ENCODE measurements at places on chromosomes 1 and 21. TPM values are rescaled to one million over a fixed set of nuclear protein-coding genes. Genes with fewer than 3 reads are reported as not detected.

- DNase-seq, result no peak
Measured at GRCh38 chr21:35824136-35824535, 236.2 kb downstream of the SETD4 start.

- no peak for DNase-seq
Measured at GRCh38 chr1:78687914-78688313, 38.3 kb downstream of the IFI44 start.

DNA sequence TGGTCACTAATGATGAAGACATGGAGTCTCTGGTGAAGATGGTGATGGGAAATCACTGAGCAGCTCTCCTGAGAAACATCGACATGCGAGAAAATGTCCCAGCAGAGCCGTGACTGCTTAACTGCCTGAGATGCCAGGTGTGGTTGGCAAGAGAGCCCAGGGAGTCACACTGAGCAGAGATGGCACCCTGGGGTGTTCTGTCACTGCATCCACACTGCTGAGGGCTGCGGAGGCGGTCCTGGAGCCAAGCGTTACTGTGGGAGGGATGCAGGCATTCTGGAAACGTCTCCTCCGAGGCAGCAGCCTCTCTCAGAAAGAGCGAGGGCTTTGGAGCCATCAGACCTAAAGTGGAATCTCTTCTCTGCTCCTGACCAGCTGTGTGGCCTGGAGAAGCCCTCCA lies 57.2 kb downstream of the EPHB2 start:
- DNase-seq, result no peak

Gene TMEM167B
- polyA plus RNA-seq, result 31.5 TPM

GRCh38 chr1:214248311-214249085 lies 32.5 kb upstream of the SMYD2 start:
- DNase-seq, result no peak

Gene OR2G6
- not detected for polyA plus RNA-seq

Gene PGLYRP4
- polyA plus RNA-seq, result 0.31 TPM

GRCh38 chr1:20640183-20640597 lies 6.9 kb downstream of the PINK1 start:
- DNase-seq, result no peak

- no peak for DNase-seq
Measured at GRCh38 chr1:7404046-7404742, 366.9 kb upstream of the VAMP3 start.

Gene OR2M4
- polyA plus RNA-seq, result not detected

GRCh38 chr1:59880735-59881134 lies 45.8 kb downstream of the CYP2J2 start:
- DNase-seq, result no peak

Gene MCOLN2
- 3.2 TPM for polyA plus RNA-seq

DNA sequence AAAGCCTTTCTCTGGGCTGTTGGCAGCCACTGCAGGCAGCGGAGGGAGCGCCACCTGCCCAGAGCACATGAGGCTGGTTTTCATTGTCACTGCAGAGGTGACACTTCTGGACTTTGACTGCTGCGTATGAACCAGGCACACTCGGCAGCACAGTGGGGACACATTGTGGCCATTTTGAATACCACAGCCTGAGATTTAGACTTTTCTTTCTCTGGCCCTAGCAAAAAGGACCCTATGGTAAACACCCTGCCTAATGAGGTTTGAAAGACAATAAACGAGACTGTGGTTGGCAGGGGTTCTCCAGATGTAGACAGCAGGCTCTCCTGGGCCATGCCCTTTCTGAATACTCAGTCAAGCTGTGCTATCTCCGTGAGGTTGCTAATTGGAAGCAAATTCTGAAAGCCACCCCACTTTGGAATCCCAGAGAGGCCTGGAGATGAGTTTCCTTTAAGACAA lies 12.0 kb upstream of the KCNE2 start:
- peak; percentile 83 for DNase-seq

DNA sequence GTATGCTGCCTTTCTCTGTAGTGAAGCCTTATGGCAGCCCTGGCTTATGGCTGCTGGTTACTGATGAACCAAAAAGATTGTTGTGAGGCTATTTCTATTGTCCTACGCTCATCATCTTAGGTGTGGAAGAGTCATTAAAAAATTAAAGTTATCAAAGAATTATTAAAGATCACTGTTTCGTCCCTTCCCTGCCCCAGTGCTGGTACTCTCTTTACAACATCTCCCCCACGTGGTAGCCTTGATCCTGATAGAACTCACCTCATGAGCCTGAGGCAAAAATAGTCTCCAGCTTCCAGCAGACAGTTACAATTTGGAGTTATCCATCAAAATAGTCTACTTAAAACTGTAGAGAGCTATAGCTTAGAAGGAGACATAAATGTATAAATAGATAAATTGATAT lies 201.5 kb downstream of the S1PR1 start:
- no peak for DNase-seq

GRCh38 chr1:242813490-242814091 lies 289.1 kb upstream of the PLD5 start:
- DNase-seq, result no peak

GRCh38 chr1:1451696-1452364 lies 2.3 kb downstream of the ATAD3C start:
- DNase-seq, result no peak

GRCh38 chr1:82597649-82598048 lies 796.9 kb downstream of the ADGRL2 start:
- DNase-seq, result no peak

GRCh38 chr1:51313961-51314777 lies 16.2 kb downstream of the TTC39A start:
- peak; percentile 89 for DNase-seq

DNA sequence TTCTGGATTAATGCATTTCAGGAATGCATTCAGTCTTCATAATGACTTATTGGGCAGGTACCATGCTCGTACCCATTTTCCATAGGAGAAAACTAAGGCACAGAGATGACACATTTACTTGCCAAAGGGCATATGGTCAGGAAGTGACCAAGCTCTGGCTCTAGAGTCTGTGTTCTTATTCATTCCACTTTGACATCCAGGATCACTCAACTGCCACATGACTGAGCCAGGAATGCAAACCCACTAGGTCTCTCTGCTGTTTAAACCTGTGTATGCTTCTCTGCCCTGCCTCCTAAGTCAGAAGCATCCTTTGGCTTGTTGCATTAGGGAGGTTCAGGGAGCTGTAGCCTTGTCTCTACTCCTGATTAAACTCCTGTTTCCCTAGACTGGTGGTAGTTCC lies 7.5 kb downstream of the KAZN start:
- no peak for DNase-seq

Gene ADORA3
- polyA plus RNA-seq, result 2.9 TPM

DNA sequence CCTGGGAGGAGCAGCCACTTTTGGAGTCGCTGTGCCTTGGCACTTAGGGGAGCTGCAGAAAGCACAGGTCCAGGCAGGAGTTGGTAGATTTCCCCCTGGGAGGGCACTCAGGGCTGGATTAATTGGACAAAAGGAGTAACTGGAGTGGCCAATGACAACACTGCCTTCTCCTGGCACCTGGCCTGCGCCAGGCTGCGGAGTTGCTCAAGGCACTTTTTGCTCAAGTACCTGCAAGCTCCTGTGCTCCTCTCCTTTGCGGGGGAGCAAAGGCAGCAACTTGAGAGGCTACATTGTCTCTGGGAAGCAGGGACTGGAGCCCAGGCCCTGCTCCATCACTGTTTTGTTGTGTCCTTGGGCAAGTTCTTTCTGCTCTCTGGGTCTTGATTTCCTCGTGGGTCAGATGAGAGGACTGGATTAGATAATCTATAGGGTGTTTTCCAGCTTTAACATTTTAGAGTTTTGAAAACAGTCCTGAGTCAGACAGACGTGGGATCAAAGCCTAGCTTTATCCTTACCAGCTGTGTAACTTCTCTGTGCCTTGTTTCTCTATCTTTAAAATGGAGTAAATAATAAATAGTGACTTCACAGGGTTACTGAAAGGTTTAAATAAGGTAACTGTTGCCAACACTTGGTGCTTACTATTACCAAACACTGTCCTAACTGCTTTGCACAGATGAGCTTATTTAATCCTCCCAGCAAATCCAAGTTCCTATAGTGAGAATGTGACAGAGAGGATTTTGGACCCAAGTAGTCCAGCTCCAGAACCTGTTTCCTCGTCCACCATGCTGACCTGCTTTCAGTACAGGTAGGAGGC lies 18.0 kb upstream of the GRHL3 start:
- DNase-seq, result no peak

All from large intestine (tissue), 12 donors.